Activated T-helper 1 cell treated with anti-CD3 and anti-CD28 coated beads, Interleukin-12 subunit alpha, Interleukin-12 subunit beta, Interleukin-2, Interleukin-4 antibody, amounts not matched to agents 30 ng/mL and 10 ng/mL and 1 ng/mL, durations not matched to agents 14 hours and 24 hours and 36 hours (primary cell): ENCODE measurements at places on chromosomes 13 and 19. TPM values are rescaled to one million over a fixed set of nuclear protein-coding genes. Genes with fewer than 3 reads are reported as not detected.

DNA sequence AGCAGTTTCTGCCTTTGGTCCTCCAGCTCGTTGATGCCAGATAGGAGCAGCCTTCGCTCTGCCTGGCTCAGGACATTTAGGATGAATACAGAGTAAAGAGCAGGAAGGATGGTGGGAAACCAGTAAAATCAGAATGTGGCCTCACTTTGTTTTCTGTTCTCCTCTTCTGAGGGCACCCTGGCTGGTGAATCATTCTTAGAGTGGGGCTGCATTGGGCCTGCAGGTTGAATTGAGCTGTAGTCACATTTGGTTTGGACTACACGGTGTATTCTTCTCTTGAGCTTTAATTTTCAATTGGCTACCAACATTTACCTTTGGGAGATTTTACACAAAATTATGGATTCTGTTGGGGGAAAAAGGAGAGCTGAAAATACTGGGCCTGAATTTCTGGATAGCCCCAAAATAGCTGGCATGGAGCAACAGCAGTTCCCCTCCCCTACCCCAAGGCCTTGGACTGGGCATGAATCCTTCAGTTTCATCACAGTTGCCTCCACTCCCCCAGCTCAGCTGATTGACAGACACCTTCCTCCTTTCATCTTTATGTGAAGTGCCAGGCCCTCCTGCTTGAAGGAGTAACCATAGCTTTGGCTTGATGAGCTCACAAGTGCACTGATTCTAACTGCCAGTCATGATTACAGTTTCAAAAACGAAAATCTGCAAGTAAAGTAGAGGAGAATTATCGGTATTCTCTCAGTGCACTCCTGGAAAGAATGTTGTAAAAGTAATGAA is 24.3 kb downstream of the ERCC5 start:
- DNase-seq: no peak

DNA sequence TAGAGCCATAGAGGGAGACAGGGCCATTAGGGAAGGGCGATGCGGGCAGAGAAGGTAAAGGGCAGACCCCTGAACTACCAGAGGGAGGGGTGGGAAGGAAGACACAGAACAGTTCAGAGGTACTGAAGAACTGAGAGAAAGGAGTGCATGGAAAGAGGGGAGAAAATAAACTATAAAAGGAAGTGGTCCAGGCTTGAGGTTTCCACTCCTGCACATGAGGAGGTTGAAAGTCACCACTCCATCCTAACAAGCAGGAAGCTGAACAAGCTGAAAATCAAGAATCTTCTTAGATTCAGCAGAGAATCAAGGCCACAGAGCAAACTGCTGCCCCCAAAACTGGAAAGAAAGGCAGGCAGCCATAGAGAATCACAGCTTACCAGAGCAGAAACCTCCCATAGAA is 45.1 kb downstream of the MIPEP start:
- no peak for DNase-seq

The ADPRHL1 gene
- 0.32 and 0.62 TPM in 2 replicates for total RNA-seq

GRCh38 chr13:100130930-100131511 is 42.1 kb downstream of the PCCA start:
- no peak for DNase-seq

DNA sequence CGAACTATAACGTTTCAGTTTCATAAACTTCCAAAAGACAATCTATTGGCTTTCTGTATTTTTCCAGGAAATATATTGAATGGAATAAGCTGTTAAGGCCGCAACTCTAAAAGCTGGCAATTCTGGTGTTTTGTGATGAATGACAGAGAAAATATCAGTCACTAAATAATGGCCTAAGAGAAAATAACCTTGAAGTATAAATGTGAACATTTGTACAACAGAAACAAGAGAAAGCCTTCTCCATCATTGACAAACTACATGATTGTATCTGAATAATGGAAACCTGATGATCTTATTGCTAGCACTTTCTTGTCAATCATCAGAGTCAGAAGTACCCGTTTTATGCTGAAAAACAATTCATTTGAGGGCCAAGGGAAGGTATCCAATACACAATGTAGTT is 134.3 kb downstream of the TRPC4 start:
- no peak for DNase-seq

DNA sequence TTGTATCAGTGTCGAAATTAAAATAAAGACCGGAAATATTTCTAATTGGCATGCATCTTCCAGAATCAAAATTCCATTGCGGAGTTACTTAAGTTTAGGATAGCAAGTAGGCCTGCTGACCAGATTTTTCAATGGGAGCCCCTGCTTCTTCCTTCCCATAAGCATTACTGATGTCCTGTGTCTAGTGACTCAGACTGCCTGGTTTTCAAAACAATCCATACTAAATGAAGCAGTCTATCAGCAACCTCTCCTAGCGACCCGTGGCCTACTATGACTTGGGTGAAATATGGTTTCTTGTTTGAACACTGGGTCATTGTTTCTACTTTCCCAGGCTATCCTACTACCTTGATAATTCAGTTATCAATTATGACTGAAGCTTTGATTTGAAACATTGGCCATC is 571.6 kb downstream of the TBC1D4 start:
- no peak for DNase-seq

GRCh38 chr13:101515504-101515903 is 63.0 kb downstream of the ITGBL1 start:
- DNase-seq: no peak

- DNase-seq: no peak
Observed at GRCh38 chr13:111924678-111925075, 142.3 kb upstream of the SOX1 start.

- DNase-seq: no peak
Observed at GRCh38 chr13:106610486-106610885, 42.5 kb upstream of the ARGLU1 start.

- no peak for DNase-seq
Observed at GRCh38 chr13:97422118-97423054, 11.6 kb upstream of the RAP2A start.

DNA sequence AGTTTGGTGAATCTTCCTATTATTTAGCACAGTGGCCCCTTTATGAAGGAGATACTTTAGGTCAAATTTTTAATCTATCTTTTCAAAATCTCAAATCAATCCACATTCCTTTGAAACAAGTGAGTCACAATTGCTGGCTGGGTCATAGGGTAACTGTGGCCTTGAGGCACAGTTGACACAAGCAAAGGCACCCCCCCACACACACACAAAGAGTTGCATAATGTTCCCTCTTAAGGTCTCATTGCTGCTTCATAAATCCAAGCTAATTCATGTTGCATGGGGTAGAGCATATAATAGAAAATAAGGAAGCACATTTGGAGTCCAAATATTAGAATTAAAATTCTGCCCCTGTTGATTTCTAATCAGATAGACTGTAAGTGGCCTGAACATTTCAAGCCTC is 171.5 kb downstream of the DLEU7 start:
- no peak for DNase-seq

The SRRM5 gene
- total RNA-seq: 0.10 and 0.13 TPM in 2 replicates

The TOMM40 gene
- total RNA-seq: 209 and 211 TPM in 2 replicates

DNA sequence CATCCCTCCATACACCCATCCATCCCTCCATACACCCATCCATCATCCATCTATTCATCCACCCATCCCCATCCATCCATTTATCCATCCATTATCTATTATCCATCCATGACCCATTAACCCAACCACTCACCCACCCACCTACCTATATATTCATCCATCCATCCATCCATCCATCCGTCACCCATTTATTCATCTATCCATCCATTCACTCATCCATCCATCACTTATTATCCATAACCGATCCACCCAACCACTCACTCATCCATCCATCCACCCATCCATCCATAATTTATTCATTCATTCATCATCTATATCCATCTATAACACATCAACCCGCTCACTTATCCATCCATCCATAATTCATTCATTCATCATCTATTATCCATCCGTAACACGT is 28.7 kb upstream of the PTPRS start:
- DNase-seq: no peak

- no peak for DNase-seq
Observed at GRCh38 chr13:75760131-75761021, 124.2 kb downstream of the LMO7 start.

DNA sequence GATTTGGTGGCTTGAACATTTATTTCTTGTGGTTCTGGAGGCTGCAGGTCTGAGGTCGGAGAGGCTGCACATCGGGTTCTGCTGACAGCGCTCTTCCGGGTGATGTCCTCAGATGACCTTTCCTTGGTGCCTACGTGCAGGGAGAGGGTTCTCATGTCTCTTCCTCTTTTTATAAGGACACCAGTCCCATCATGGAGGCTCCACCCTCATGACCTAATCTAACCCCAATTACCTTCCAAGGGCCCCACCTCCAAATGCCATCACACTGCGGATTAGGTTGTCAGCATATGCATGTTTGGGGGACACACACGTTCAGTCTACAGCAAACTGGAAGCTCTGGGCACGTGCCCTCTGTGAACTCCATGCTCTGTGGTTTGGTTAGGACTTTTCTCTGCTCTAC is 338.6 kb downstream of the FGF9 start:
- DNase-seq: no peak

The ZNF816 gene
- 7.0 and 9.4 TPM in 2 replicates for total RNA-seq

The KLK4 gene
- not detected in 2 replicates for total RNA-seq

The PEX11G gene
- 1.4 and 1.5 TPM in 2 replicates for total RNA-seq

DNA sequence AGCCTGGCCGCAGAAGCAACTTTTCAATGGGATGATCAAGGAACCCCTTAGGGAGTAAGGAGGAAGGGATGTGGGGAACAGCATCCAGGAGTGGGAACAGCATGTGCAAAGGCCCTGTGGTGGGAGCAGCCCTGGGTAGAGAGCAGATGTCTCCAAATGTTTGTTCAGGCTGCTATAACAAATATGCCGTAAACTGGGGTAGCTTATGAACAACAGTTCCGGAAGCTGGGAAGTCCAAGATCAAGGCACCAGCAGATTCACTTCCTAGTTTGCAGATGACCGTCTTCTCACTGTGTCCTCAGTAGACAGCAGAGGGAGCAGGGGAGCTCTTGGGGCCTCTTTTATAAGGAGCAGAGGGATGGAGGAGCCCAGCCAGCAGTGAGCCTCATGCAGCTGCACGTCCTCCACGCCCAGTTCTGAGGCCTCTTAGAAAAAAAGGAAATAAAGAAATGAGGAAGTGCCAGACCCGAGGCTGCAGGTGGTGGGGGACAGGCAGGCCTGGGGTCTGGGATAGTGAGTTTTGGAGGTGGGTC is 4.2 kb upstream of the LRRC25 start:
- no peak for DNase-seq

The TMIGD2 gene
- 11.0 and 13.2 TPM in 2 replicates for total RNA-seq

The CEACAM21 gene
- total RNA-seq: 34.1 and 38.5 TPM in 2 replicates

DNA sequence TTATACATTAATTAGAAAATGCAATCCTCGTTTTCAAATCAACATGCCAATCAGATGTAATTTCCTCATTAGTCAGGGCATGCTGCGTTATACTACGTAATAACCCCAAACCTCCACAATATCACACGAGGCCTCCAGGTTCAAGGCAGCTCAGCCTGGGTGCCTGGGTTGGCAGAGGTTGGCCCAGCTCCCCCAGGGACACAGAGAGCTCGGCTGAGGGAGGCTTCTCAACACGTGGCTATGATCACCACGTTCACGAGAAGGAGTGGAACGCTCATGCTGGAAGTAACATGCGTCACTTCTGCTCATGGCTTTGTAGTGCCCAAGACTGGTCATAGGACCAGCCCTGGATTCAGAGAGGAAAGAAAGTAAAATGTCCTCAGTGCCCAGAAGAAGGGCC is 144.9 kb upstream of the SOX1 start:
- no peak for DNase-seq

GRCh38 chr19:1131718-1132551 is 28.1 kb downstream of the GPX4 start:
- peak; percentile 88 for DNase-seq

GRCh38 chr19:4966591-4966990 is 2.3 kb upstream of the KDM4B start:
- DNase-seq: no peak

GRCh38 chr13:111623208-111623607 is 302.8 kb downstream of the TEX29 start:
- DNase-seq: no peak

DNA sequence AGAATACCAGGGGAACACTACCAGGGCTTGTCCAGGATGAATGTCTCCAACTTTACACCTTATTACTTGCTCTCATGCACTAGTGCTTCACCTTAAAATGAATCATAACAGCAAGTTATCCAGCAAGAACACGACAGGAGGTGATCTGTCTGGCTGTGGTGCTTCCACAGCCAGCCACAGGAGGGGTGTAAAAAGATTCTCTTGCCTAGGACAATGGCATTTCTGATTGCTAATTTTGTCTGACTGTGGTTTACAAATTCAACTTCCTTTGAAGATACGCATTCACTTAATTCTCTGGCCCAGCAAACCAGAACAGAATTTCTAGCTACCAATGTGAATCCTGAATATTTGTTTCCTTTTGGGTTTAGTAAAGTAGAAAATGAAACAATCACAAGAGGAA is 23.1 kb upstream of the COG3 start:
- DNase-seq: no peak

- DNase-seq: no peak
Observed at GRCh38 chr13:110320645-110321044, 13.6 kb downstream of the COL4A2 start.

DNA sequence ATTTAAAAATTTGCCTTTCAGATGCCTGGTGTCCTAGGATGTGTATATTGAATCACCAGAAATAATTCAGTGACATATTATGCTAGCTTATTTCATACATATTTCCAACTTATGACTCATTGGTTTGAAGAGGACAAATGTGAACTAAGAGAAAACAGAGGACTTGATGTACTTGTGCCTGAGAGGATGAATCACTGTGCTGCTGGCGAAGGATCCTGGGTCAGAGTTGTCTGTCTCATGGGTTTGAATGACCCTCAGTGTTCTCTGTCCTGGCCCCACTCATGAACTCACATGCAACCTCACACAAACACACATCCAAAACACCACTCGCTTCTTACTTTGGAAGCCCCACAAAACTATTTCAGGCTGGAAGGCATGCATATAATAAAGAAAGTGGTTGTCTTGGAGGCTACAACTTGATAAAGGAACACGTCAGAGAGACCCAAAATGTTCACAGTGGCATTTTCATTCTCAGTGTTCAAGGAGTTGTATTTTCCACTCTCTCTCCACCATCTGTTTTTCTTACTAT is 129.0 kb upstream of the SPRY2 start:
- DNase-seq: no peak

DNA sequence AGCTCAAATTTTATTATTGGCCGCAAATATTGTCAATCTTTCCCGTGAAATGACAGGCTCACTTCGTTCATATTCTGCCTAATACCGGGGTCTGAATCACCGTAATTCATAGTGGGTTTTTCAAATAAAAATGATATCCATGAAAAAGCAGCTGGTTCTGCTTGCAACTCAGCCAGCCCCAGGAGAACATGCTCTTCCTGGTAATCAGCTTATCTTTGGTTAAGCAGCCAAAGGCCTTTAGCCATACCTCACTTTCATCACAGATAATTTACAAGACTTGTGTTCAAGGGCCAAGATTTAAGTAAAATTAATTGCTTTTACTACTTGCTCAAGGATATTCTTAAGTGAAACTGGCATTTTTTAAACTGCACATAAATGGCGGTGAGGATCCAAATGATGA is 22.5 kb downstream of the RNASEH2B start:
- no peak for DNase-seq

The ZSWIM9 gene
- 8.4 and 9.5 TPM in 2 replicates for total RNA-seq

GRCh38 chr19:29530540-29531457 is 5.0 kb downstream of the VSTM2B start:
- DNase-seq: no peak

The LGALS4 gene
- total RNA-seq: 1.1 and 1.3 TPM in 2 replicates

- DNase-seq: no peak
Observed at GRCh38 chr19:11347546-11348039, 1.3 kb downstream of the CCDC159 start.
